NCI-H1105 (cell line): ENCODE measurements at places on chromosomes 11 and 22.

DNA sequence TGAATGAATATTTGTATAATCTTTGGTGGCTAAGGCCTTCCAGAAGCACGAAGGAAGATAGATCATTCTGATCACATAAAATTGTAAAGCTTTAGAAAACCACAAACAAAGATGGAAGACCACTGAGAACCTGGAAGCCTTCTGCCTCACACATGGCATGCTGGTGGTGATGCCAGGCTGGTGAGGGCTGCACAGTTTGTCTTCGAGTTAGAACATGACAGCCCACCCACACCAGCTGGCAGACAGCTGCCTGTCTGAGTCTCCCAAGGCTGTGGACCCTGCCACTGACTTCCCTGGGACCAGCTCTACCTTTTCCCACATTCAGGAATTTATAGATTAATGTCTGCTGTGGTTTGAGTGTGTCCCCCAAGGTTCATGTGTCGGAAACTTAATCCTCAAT is 48.8 kb upstream of the B3GAT1 start:
- DNase-seq = no peak

DNA sequence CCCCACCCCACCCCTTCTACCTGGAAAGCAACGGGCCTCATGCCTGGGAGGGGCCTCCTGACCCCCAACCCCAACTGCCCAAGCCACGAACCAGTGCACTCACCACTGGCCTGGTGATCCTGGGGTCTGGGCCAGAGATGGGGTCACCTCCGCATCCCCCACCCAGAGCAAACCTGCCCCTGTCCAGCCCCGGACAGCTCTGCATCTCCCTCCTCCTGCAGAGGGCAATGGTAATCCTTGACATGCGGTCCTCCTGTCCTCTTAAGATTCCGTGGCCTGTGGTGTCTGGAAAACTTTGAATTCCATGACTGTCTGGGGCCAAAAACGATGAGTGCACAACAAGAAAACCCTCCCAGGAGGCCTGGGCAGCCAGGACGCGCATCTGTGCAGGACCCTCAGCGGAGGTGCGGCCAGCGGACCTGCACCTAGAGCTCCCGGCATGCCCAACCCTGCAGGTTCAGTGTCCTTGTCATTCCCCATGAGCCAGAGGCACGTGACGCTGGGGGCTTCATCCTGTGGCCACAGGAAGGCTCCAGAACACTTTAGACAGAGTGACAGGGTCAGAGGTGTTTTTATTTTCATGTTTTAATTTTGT is 16.1 kb upstream of the PPARA start:
- no peak for DNase-seq

DNA sequence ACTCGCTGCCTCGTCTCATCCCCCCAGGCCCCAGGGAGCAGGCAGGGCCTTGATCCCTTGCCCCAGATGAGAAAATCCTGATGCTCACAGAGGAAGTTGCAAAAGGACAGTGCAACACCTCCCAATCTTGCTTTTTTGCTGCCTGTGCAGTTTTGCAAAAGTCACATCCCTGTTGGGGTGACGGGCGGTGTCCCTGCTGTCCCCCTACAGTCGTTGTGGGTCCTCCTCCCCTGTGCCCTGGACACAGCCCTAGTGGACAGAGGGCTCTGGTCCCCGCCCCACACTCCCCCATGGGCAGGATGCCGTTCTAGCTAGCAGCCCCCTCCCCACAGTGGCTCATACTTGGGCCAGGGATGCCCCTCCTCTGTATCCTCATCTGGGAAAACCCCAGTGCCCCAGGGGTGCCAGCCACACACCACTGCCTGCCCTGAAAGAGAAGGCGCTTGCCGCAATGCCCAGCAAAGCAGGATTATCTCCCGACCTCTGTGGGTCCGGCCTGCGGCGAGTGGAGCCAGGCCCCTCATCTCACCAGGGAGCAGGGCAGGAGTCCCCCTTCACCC is 18.4 kb upstream of the CTSD start:
- no peak for DNase-seq

DNA sequence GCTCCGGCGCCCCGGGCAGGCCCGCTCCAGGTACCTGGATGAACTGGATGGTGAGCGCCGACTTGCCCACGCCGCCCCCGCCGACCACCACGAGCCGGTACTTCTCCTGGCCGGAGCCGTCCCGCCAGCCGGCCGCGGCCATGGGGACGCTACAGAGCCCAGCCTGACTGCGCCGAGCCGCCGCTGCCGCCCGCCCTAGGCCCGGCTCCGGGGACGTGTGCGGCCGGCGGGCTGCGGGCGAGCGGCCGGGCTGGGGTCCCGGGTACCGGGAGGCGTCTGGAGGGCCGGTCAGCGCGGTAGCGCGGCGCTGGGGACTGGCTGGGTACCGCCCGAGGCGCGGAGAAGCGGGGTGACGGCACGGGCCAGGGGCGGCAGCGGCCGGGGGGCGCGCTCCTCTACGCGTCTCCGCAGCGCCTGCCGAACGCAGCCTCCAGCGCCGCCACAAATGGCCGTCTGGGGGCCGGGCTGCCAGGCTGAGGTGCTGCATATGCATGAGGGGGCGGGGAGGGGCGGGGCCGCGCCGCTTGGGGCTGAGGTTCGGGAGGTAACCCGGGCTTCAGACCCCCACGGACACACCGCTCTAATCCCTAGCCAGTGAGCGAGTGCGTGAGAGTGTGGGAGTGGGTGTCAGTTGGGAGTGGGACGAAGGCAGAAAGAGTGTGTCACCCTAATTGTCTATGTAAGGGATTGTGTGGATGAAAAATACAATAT is at the start of gene RRAS2:
Gene RRAS2, minus strand, starts transcription at position 455 of the 711 bp plus-strand sequence. Its CDS starts 313 bp downstream, at position 142.
- peak; percentile 83 for DNase-seq

DNA sequence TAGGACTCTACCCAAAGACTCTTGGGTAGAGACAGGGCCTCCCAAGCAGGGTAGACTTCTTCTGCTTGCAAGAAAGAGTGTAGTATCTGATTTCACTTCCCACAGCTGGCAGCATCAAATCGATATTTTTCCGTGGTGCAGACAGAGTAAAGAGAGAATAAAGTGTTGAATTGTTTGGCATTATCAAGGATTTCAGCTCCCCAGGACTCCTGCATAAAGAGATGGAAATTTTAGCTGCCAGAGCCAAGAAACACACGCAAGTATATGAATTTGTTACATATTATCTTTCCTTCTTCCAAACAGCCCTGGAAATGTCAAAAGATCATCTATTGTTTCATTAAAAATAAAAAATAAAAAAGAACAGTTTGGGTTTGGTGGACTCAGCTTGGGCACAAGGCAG is 136.8 kb downstream of the PKNOX2 start:
- DNase-seq = no peak

GRCh38 chr22:23179381-23180299 is 669 bp upstream of the BCR start:
- DNase-seq = no peak

DNA sequence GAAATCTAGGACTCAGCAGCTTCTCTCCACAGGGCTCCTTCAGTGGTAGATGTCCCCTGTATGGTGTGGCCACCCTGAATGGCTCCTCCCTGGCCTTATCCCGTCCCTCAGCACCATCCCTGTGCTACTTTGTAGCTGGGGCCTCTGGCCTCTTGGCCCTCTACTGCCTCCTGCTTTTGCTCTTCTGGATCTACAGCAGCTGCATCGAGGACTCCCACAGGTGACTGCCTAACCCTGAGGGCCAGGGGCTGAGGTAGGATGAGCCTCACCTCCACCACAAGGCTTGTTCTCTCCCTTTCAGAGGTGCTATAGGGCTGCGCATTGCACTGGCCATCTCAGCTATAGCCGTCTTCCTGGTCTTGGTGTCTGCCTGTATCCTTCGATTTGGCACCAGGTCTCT is 1.8 kb downstream of the TMEM179B start:
- DNase-seq = no peak

DNA sequence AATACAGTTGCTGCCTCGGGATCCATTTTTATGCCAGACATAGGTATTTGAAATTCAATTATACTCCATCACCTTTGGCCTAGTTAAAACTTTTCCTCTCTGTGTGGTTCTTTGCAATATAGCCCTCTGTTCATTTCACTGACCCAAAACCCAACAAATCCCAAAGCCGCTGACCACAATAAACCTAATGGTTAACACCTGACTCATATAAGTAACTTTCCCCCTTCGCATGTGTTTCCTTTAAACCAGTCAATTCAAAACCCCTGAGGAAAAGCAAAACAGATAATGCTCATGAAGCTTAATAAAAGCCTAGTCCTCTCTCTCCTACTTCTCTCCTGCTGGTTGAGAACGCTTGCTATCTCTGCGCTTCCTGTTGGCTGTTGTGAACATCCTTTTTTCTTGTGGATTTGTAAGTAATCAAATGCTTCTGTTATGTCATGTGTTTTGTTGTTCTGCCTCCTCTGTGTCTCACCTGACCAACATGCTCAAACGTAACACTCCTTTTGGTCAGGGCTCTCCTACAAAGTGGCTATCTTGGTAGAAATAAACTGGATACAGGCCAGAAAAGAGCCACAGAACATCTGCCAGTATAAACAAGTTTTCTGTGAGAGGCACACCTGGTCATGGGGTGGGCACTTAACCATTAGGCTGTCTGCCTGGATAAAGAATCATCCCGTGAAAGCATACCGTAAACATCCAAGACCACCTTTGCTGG is 652.6 kb downstream of the METTL15 start:
- peak; percentile 58 for DNase-seq

GRCh38 chr22:47634347-47634746 is 871.9 kb downstream of the TBC1D22A start:
- no peak for DNase-seq

DNA sequence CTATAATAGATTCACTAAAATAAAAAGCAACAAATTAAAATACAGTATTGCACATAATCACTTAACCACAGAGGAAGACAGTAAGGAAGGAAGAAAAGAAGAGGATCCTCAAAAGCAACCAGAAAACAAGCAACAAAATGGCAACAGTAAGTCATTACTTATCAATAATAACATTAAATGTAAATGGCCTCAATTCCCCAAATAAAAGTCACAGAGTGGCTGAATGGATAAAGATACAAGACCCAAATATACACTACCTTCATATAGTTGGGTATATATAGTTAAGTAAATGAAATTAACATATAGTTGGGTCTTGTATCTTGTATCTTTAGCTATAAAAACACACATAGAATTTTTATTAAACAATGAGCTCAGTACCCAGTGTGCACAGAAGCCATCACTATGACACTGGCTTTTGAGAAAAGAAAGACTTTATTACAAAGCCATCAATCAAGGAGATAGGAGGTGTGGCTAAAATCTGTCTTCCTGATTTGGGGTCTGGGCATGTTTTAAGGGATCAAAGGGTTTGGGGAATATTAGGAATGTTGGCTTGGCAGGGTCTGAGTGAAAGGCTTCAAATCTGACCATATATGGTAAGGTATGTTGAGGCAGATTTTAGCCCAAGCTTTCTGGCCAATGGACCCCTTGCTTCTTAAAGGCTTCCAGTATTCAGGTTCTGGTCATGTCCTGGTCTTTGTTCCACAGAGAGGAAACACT is 13.4 kb upstream of the GLYAT start:
- no peak for DNase-seq

GRCh38 chr11:92682952-92683351 is 286.5 kb upstream of the MTNR1B start:
- no peak for DNase-seq

DNA sequence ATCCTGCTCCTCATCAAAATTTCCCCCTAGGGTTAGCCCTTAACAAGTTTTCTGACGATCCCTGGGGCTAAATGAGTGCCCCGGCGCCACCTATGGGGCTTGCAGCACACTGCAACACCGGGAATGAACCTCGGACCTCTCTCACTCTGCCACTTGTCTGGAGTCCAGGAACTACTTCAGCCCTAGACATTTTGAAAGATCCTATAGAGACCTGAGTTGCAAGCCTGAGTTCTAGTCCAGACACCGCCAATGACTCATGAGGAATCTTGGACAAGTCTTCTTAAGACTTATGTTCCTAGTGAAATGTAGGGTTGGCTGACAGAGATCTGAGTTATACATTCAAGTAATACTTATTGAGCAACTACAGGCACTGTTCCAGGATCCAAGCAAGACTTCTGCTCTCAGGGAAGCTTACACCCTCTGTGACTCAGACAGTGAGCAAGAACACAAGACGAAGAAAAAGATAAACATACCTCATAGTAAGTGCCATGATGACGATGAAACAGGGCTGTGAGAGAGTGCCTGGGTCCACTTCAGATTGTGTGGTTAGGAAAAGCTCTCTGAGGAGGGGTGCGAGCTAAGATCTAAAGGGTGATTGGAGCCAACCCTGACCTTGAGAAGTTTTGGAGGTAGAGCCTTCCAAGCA is 10.2 kb upstream of the STK33 start:
- DNase-seq = no peak

DNA sequence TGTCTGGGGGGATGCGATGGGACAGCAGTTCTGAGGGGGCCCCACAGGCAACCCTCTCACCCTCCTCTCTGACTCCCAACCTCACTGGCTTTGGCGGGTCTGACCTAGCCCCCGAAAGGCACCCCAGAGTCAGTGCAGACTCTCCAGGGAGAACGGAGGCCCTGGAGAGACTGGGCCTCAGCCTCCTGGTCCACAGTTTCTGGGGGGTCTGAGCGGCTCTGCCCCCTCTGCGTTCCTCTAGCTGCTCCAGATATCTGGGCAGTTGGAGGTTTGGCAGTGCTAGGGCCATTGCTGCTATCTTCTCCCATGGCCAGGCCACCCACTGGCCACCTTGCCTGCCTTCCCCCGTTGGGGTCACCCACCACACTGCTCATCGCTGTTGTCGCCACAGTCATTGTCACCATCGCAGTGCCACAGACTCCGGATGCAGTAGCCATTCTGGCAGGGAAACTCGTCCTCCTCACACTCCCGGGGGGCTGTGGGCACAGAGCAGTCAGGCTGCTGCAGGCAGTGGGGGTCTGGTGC is 18.8 kb downstream of the LRP4 start:
- DNase-seq = no peak

DNA sequence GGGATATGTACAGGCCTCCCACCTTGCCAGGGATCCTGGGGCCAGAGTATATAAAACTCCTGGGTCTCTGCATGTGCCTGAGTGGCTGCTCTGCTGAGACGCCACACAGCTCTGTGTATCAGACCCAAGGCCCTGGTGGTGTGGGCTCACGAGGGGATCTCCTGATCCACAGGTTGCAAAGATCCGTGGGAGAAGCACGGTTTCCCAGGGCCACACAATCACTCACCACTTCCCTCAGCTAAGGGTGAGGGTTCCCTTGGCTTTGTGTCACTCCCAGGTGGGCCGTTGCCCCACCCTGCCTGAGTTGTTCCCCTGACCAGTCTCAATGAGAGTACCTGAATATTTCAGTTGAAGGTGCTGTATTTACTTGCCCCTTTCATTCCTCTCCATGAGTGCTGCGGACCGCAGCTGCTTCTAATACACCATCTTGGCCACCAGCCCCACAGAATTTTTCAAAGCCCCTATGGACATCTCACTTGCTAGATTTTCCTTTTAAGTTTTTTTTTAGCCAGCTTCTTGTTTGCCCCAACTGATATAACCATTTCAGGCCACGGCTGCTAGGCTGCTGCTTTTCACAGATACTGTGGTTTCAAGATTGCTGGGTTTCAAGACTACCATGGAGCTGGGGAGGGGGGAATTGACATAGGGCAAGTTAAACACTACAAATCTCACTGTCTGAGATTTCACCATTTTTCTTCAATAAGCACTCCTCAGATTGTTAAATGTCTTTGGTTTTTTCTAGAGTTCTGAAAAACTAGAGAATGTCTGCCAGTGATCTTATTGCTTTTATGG is 13.7 kb upstream of the DEPDC7 start:
- DNase-seq = no peak

- no peak for DNase-seq
These were observed 38.4 kb downstream of the ANO1 start for GRCh38 chr11:70116386-70117065.

GRCh38 chr22:48927591-48927990 is 900.1 kb downstream of the BRD1 start:
- DNase-seq = no peak

GRCh38 chr22:28856095-28856455 is 27.3 kb upstream of the ZNRF3 start:
- no peak for DNase-seq
